ENCODE measurements at places on chromosomes 6 and 20.

GRCh38 chr20:32006841-32007786, 3.1 kb upstream of the CCM2L start:
- DNase-seq: no peak

- DNase-seq: no peak
Observed at GRCh38 chr6:79607000-79607399, 24.1 kb upstream of the SH3BGRL2 start.

- DNase-seq: peak; percentile 11
Observed at GRCh38 chr6:68572525-68572924, 62.6 kb upstream of the ADGRB3 start.

- DNase-seq: no peak
Observed at GRCh38 chr6:1394514-1395463, 5.4 kb downstream of the FOXF2 start.

GRCh38 chr20:9609887-9610502, 95.6 kb downstream of the LAMP5 start:
- peak; percentile 21 for DNase-seq

GRCh38 chr6:125668071-125668470, 81.4 kb upstream of the HEY2 start:
- no peak for DNase-seq

- no peak for DNase-seq
Observed at GRCh38 chr6:117840541-117840983, 66.5 kb upstream of the SLC35F1 start.

DNA sequence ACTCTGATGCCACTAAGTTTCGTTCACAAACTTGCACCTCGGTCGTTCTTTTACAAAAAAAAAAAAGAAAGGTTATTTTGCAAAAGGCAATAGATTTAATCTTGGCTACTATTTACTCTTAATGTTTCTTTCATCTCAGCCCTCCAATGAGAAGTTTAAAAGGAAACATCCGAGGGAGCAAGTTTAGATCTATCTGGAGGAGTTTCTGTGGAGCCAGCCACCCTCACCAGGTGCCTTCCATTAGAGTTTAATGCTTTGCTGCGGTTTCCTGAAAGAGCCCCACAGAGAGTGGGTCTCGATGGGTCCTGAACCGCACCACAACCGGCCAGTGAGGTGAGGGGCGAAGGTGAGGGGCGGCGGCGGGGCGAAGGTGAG, 632 bp downstream of the PRKN start:
- no peak for DNase-seq

GRCh38 chr6:34230653-34231371, 5.9 kb upstream of the HMGA1 start:
- no peak for DNase-seq

DNA sequence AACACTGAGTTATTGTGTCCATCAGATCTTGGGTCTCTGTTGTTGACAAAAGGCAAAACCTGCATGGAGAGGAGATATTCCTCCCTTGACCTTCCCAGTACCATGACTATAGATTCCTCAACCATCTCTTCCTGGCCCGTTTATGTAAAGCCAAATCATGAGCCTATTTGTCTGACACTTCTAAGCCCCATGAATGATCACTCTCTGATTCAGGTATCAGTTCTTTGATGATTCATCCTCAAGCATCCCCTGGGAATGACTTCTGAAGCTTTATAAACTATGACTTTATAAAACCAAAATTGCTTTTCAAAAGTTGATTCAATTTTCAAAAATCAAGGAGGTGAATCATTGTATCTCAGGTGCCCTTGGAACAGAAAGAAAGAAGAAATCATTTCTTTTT, 78.7 kb upstream of the LOC128125822 start:
- no peak for DNase-seq

- no peak for DNase-seq
Observed at GRCh38 chr6:128491610-128492206, 28.7 kb downstream of the PTPRK start.

DNA sequence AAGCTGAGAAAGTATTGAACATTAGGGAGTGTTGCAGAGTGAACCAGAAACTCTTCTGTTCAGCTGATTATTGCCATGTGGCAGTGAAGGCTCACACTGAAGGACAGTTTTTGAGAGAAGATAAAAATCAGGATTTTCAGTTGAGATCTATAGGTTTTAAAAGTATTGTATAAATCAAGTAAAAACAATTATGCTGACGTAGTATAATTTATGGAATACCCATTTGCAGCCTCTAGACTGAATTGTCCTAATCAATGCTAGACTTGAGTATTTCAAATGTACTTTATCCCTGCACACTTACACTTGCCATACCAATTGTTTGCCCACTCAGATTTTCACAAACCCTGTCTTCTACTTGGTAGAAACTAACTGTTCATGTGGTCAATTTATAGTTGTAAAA, 245.8 kb downstream of the FRK start:
- no peak for DNase-seq

DNA sequence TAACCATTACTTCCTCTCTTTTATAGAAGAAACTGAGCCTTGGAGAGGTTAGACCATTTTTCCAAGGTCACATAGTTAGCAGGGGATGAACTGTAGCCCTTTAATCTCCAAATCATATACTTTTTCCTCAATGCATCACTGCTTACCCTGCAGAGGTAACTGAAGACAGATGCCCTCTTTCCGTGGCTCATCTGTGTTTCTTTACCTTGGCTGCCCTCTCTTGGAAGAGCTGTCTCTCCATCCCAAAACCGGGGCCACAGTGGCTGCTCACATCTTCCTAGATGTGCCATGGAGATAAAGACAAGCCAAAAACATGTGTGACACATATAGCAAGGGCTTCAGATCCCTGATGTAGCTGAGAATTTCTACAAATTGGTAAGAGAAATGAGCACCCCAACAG, 581 bp upstream of the ALDH8A1 start:
- no peak for DNase-seq

- DNase-seq: no peak
Observed at GRCh38 chr6:154329350-154330170, 27.0 kb downstream of the IPCEF1 start.

- no peak for DNase-seq
Observed at GRCh38 chr20:33522256-33522820, 32.4 kb downstream of the CBFA2T2 start.

DNA sequence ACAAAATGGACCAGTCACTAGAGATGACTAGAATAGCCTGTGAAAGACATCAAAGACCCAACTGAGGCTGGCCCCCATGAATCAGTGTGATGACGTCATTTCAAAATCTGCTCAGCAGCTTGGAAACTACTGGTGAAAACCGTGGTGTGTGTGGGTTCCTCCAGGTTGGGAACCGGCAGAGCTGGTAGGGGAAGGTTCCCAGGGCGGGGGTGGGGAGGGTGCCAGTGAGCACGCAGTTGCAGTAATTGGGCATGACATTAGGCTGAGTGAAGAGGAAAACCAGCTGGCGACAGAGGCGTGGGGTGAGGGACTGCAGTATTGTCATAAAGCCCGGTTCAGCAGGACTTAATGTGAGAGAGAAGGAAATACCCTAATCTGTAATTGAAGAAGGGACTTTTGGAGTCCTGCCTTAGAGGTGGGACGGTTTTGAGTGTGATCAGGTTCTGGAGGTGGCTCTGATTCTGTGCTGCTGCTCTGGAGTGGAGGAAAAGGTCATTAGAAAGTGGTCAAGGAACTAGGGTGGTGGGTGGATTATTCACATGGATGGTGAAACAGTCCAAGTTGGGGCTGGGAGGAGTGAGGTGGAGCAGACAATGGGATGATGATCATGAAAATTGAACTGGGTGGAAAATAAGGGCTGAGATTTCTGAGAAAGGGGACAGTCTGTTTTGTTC, 52.0 kb upstream of the MTHFD1L start:
- peak; percentile 9 for DNase-seq

DNA sequence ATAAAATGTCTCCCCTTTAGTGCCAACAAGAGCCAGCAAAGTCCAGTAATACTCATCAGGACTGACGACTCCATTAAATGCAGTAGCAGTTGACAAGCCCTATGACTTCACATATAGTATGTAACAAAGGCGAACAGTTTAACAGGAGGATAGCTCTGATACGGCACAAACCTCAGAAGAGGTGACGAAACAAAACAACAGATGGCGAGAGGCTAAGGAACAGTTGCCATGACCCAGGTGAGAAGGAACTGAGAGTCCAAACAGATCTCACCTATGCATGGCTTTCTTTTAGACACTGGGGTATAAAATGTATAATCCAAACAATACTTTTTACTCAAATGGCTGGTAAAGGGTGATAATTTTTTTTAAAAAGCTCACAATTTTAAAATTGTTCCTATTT, 37.1 kb downstream of the SYNE1 start:
- no peak for DNase-seq

GRCh38 chr6:131191590-131191989, 56.3 kb downstream of the AKAP7 start:
- DNase-seq: no peak

DNA sequence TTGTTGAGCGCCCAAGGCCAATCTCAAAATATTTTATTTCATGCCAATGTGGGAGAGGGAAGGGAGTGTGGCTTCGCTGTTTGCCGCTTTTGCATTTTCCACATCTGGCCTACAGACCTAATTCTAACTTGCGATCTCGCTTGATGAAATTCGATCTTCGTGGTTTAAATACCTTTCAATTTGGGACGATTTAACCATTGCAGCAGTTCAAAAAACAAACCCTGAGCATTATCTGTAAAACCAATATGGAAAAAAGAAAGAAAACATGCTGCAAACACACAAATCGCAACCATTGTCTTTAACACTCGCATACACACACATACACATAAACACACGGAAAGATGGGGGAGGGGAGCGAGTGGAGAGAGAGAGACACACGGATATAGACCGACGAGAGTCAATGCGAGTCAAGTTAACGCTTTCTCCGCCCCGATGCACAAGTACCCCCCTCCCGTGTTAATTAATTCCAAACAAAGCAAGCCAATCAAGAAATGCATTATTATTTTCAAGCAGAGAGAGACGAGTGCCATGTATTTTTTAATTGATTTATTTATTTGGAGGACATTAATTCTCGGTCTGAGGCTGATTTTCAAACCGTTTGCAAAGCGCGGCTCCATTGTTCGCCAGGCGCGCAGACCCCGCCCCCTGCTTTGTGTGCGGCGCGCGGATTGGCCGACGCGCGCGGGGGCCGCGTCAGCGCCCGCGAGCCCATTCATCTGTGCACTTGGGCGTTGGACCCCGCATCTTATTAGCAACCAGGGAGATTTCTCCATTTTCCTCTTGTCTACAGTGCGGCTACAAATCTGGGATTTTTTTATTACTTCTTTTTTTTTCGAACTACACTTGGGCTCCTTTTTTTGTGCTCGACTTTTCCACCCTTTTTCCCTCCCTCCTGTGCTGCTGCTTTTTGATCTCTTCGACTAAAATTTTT, at the start of gene MARCKS:
TSS of gene MARCKS (plus strand) at position 721 of the 931 bp plus-strand sequence. CDS start 401 bp downstream, outside the sequence.
- DNase-seq: peak; percentile 85

- DNase-seq: no peak
Observed at GRCh38 chr6:11586536-11586935, 49.0 kb downstream of the TMEM170B start.

- no peak for DNase-seq
Observed at GRCh38 chr6:150636808-150637207, 37.1 kb downstream of the PLEKHG1 start.

GRCh38 chr6:83019741-83020140, 45.9 kb downstream of the UBE3D start:
- no peak for DNase-seq

DNA sequence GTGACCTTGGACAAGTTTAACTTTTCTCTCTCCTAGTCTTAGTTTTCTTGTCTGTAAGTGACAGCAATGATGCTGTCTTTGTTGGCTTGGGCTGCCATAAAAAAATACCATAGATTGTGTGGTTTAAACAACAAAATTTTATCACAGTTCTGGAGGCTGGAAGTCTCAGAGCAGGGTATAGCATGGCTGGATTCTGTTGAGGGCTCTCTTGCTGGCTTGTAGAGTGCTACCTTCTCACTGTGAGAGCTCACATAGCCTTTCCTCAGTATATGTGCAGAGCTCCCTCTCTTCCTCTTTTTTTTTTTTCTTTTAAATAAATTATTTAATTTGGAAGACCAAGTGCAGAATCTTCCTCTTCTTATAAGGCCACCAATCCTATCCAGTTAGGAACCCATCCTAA, 26.3 kb downstream of the HFE start:
- DNase-seq: no peak

DNA sequence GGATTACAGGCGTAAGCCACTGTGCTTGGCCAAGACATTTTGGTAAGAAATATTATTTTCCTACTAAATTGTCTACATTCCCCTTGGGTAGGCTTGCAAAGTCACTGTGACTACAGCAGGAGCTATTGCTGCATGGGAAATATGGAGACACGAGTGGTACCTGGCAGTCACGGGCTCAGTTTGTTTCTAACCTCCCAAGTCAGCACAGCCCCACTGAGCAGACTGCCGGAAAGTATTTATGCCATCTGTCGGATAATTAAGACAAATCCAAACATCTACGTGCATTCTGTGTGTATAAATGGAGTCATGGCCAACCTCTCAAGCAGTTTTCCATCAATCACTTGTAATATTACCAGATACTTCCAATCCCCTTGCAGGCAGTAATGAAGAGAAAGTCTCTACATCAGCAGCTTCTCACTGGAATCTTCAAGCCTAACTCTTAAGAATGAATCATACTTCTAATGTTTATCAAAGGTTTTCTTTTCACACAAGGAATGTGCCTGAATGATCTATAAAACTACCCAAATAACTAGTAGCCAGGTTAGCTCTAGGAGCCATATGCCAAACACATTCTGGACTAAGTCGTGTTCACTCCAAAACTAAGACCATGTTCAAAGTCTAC, 20.1 kb downstream of the PSMB1 start:
- DNase-seq: no peak

GRCh38 chr20:48300529-48300928, 515.2 kb upstream of the SULF2 start:
- no peak for DNase-seq

- no peak for DNase-seq
Observed at GRCh38 chr20:21230686-21231085, 72.4 kb upstream of the XRN2 start.

- no peak for DNase-seq
Observed at GRCh38 chr6:116557893-116558292, 4.3 kb downstream of the CALHM4 start.

DNA sequence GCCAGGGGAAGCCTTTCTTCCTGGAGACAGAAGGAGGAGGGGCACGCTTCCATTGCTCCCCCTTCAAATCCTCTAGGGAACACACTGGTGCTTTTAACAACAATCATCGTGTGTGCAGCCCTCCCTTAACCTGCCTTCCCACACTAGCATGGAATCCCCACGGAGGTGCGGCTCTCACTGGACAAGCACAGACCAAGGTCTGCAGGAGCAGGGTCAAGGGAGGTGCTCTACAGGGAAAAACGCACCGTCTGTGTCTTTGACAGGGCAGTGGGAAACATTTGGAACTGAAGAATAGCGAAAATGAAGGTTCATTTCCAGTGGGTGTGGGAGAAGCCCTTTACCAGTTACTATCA, 527.1 kb downstream of the QKI start:
- DNase-seq: no peak

DNA sequence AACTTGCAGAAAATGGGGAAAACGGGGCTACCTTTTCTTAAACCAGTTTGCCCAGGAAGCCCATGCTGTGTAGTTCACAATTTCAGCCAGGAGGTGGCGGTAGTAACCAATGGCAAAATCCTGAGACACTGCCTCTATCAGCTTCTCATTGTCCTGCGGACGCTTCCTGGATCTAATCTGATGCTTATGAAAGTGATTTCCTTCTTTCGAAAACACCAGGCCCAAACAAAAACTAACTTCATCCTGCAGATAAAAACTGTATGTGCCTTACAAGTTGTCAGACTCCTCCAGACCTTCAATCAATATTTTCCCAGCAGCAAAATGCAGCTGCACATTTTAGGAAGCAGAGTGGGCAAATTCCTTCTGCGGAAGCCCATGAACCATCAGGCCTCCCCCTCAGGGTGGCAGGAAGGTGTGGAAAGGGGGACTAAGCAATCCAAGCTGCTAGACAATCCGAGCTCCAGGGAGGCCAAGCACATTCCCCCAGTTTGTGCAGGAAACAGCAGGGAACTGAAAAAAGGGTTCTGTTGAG, 88.5 kb downstream of the LY86 start:
- DNase-seq: peak; percentile 73
